ENCODE measurements at places on chromosomes 1 and 21.

DNA sequence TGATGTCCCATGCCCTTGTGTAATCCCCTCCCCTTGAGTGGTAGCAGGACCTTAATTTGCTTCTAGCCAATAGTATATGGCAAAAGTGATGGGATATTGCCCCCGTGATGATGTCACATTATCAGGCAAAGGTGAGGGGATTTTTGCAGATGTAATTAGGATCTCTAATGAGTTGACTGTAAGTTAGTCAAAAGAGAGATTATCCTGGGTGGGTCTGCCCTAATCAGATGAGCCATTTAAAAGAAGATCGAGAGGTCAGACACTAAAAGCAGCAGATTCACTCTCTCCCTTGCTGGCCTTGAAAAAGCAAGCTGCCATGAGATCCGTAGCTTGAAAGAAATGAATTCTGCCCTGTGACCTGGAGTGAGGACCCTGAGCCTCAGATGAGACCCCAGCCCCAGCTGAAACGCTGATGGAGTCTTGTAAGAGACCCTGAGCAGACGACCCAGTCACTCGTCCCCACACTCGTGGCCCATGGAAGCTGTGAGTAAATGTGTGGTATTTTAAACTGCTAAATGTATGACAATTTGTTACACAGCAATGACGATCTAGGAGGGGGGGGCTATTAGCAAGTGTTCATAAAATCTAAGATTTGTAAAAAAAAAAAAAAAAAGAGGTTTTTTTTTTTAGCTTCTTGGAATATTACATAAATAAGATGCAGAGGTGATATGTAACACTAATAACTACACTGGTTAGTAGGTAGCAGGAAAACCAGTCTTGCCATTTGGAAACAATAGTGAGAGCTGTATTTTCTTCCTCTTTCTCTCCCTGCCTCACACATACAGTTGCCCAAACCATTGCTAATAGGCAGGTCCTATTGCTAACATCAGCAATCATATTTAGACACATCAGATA lies 50.3 kb upstream of the TARBP1 start:
- DNase-seq, result no peak

GRCh38 chr21:23986987-23987386 lies 1620.3 kb downstream of the MRPL39 start:
- no peak for DNase-seq

DNA sequence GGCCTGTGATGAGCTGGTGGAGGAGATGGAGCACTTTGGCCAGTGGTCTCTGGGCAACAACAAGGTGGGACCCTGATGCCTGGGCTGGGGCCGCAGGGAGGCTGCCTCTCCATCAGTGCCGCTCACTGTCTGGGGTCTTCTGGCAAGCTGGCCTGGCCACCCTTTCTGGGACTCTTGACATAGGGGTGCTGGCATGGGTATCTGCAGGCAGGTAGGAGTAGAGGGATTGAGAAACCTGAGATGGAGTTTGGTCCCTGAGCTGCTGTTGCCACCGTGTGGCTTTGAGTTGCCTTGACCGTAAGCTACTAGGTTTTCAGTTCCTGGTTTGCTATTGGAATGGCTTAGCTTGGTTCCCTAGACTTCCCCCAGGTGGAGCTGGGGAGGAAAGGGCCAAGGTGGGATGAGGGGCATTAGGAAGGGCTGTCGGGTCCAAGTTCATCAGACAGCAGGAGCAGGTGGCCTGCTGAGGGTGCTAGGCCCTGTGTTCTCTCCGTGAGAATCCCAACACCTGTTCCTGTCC lies 13.2 kb upstream of the MFN2 start:
- no peak for DNase-seq

DNA sequence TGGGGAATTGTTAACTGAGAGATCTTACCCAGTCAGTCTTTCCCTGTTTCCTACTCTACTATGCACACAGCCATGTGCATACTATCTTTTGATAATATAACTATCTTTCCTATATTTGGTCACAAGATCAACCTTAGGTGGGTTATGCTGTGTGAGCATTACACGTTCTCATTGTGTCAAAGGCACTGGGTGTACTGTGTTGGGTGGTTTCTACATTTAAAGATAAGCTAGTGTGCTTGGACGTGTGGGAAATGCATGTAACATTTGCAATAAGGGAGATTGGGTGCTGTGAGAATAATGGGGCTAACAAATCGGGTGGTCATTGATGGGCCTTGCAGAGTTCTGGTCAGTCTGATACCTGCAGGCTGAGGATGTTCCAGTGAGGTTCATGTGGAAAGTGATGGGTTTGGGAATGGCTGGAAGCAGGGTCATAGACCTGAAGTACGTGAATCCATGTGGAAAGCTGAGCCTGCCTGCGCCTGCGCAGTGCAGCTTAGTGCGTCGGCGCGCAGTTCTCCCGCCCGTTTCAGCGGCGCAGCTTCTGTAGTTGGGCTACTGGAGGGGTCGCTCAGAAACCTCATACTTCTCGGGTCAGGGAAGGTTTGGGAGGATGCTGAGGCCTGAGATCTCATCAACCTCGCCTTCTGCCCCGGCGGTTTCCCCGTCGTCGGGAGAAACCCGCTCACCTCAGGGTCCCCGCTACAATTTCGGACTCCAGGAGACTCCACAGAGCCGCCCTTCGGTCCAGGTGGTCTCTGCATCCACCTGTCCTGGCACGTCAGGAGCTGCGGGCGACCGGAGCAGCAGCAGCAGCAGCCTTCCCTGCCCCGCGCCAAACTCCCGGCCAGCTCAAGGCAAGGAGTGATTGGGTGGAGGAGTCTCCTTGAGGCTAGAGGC lies at the start of gene MSH4:
MSH4 (plus strand) TSS at position 507 of the 897 bp plus-strand sequence; CDS start at position 611, 104 bp downstream.
- DNase-seq, result peak; percentile 56

DNA sequence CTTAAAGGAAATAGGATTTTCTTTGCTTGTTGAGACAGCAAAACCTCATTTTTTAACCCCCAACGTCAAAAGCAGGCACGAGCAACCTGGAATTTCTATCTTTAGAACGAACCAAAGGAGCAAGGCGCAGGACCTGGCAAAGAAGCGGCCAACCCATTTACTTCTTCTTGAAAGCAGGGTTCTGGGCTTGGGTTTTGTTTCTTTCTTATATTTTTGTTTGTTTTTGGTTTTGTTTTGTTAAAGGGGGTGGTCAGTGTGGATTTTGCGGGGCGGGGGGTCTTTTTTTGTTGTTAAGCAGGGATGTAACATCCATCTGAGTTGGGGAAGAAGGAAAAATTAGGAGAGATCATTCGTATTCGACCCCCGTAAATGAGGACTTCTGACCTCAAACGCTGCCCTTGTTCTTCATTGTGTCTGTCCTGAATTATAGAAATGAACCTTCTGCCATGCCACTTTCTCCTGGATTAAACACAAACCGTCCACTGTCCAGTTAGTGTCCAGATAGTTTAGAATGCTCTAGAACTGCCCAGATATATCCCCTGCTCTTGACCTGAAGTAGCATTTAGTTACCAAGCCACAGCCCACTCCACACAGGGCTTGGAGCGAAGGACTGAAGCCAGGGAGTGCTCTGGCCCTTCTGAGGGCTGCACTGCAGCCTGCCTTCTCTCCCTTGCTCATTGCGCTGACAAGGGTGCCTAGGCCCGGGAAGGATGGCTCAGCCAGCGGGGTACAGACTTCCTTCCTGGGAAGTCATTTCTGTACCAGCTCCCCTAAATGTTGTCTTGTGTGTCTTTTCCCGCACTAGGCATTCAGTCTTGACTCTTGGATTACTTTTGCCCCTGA lies 909 bp upstream of the APP start:
- DNase-seq, result no peak

- no peak for DNase-seq
Observed at GRCh38 chr1:156832434-156832833, 15.8 kb upstream of the SH2D2A start.

DNA sequence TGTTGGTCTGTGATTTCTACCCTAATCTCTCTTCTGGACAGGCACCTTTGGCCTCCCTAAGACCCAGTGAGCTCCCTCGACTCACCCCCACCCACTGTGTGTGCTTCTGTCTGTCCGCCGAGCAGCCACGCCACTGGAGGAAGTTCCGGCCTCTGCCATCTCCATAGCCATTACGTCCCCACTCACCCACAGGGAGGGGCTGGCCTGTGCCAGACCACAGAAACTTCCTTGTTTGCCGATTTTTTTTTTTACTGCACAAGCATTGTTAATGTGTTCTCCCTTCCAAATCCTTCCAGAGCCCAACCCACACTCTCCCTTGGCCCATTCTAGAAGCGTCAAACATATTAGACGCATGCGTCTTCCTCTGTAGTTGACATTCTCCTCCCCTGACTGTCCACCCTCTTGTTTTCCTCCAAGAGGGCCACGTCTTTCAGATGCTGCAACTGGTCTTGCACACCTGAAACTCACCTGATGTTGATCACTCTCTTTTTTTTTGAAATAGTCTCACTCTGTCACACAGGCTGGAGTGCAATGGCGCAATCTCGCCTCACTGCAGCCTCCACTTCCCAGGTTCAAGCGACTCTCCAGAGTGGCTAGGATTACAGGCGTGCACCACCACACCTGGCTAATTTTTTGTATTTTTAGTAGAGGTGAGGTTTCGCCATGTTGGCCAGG lies 72.3 kb downstream of the EVA1C start:
- DNase-seq, result no peak

DNA sequence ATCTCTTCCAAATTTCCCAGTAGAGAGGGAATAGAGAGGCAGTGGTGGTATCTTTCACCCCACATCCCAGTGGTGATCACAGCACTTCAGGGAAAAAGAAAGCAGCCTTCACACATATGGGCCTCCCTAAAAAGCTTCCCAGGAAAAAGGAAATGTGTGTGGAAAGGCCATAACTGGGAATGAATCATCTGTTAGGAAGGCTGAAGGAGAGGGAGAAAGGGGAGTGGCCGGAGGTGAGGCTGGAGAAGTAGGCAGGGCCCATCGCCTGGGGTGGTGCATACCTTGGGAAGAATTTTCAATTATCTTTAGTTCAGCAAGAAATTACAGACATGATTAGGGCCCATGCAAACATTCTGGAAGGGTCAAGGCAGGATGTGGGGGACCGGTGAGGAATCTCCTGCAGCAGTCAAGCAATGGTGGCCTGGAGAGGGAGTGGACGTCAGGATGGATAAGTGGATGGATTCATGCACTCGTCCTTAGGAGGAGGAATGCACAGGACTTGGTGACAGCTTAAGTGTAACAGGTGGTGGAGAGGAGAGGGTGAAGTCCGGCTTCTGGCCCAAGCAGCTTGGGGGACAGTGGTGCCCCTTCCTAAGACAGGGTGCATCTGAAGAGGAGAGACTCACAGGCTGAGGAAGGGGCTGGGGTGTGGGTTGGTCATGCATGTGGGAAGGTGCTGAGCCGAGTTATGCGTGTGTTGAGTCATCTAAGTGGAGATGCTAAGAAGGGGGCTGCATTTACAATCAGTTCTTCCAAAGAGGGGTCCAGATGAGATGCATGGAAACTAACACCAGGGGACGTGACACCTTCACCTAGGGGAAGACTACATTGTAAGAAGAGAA lies 17.9 kb downstream of the HIVEP3 start:
- no peak for DNase-seq

- DNase-seq, result no peak
Observed at GRCh38 chr1:172776071-172776470, 117.2 kb downstream of the FASLG start.

DNA sequence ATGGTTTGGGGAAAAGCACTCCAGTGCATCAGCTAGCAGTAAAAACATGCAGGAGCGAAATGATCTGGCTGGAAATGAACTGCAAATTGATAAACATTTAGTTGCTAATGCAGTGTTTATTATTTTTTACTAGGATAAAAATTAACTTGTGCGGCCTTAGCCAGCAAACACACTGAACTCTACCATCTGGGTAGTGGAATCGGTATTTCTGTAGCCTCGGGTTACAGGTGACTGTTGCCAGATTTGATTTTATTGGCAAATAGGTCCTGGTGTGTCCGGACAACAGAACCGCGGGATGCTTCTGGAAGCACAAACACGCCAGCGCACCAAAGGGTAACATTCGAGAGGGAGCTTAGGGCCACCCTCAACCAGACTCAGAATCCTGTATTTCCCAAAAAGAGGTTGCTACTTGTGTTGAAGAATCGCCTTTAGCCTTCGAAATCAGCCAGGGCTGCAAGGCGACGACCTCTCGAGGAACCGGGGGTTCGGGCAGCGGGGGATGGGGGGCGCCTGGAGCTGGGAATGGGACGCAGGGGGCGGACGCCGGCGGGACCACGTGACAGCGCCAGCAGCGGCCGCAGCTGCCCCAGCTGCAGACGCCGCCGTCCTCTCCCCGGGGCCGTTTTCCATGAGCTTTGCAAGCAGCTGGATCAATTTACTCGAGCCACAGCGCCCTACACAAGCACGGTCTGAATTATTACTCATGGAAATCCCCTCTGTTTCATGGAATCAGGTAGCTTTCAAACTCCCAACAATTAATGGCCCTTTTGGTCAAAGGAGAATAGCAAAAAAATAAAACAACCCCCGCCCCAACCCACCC lies 158.8 kb downstream of the TOMM20 start:
- DNase-seq, result peak; percentile 17

DNA sequence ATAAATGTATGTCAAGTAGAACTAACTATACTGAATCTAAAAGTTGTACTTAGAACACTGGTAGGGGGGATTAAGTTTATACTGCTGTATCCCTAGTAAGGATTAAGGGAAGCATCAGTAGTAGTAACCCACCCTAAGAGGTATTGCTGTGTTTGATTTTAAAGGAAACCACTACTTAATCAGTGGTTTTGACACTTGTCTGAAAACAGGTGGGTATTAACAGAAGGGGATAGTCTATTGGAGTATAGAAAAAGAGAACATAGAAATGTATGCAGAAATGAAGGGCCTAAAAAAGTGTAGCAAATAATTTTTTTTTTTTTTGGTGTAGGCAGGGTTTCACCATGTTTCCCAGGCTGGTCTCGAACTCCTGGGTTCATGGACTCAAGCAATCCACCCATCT lies 2.2 kb downstream of the MIGA1 start:
- no peak for DNase-seq

- DNase-seq, result no peak
Observed at GRCh38 chr21:44398499-44398898, 45.1 kb downstream of the TRPM2 start.

DNA sequence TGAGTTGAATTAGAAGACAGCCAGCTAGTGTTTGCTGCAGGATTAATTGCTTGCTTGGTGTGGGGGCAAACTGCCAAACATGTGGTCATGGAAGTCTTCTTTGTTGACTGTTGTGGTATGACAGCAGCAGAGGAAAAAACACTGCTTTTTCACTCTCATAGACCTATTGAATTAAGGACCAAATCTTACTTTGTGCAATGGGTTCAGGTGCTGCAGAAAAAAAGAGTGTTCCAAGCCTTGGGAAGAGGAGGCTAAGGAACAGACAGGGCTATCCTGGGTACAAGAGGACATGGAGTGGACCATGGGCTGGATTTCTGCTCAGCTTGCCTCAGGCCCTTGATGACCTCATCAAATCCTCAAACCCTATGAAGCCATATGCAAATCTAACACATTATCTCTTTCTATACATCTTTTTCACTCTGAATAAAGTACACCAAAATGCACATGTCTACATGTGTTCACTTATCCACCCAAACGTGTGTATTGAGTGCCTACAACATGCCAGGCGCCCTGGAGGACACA lies 61.5 kb downstream of the SIPA1L2 start:
- no peak for DNase-seq

DNA sequence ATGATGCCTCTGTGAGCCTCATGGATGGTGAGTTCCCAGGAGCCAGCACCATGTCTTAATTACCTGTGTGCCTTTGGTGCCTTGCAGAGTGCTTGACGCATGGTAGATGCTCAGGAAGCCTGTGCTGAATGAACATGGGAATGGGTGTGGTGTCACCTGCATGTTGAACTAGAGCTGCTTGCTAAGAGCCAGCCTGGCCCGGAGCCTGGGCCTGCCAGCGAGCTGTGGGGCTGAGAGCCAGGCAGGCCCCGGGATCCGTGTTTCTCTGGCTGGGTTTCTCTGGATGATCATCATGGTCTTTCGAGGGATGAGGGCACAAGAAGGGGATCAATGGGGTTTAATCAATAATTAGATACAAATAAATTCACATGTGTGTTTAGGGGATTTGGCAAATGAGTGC lies 6.7 kb upstream of the TEX35 start:
- no peak for DNase-seq

GRCh38 chr1:162357681-162358266 lies 18.9 kb downstream of the SPATA46 start:
- DNase-seq, result no peak
